ENCODE measurements at places on chromosomes 5 and 9.

GRCh38 chr9:69376651-69377050 is 51.6 kb downstream of the ENTREP1 start:
- DNase-seq: no peak

DNA sequence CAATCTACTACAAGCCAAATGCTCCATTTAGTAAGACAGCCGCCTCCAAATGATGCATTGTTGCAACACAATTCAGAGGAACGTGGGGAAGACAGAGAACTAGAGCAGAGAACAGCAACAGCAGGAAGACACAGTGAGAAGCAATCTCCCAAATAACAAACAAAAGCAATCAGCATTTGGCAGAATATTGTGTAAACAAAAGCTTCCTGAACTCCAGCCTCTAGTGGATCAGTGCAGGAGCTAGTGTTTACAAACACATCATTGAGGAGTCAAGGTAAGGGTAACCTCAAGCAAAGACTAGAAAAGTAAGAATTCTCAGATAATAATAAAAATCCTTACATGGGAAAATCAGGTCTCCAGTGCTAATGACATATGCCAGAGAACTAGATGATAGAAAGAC is 20.6 kb downstream of the FST start:
- DNase-seq: no peak

- DNase-seq: no peak
These were observed 444.6 kb upstream of the DAB2 start for GRCh38 chr5:39869396-39869795.

DNA sequence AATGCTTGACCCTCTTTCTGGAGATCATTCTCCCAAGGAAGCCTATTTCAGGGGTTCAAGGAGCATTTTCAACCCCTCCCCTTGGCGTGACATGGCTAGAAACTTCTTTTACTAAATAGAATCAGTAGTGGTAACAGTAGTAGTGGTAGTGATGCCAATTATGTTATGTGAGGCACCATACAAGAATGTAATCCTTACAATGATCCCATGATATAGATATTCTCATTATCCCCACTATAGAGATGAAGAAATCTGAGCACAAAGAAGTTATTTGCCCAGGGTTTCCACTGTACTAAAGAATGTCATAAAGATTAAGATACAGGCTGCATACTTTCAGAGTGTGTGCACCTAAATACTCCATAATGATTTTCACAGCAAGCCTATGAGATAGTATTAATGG is 155.4 kb upstream of the CLINT1 start:
- no peak for DNase-seq

- no peak for DNase-seq
These were observed 11.0 kb downstream of the TRIO start for GRCh38 chr5:14153932-14154731.

GRCh38 chr9:69824499-69825252 is 4.1 kb downstream of the CFAP95 start:
- no peak for DNase-seq

- DNase-seq: no peak
These were observed 87.4 kb downstream of the APBA1 start for GRCh38 chr9:69584759-69585158.

- peak; percentile 41 for DNase-seq
These were observed 662 bp downstream of the SUSD3 start for GRCh38 chr9:93059011-93059714.

Measured in stimulated activated CD4-positive, alpha-beta T cell treated with anti-CD3 and anti-CD28 coated beads, Interleukin-4, amount 100 ng/mL, for 1 hour (primary cell).